ENCODE measurements at places on chromosomes 7 and 10. TPM values are rescaled to one million over a fixed set of nuclear protein-coding genes. Genes with fewer than 3 reads are reported as not detected.

GRCh38 chr10:29636178-29636577 lies 1.4 kb upstream of the SVIL start:
- peaks cover 3% of the 10 kb centered on the region for H3K36me3 ChIP-seq
- peak overlapping the region; percentile 84 for H3K27ac ChIP-seq
- H3K27me3 ChIP-seq = no peaks in the 10 kb centered on the region
- no peak overlapping the region for H3K4me3 ChIP-seq
- DNase-seq = no peak

Gene SYT15
- 1.3 TPM for total RNA-seq

Gene TRA2A
- 211 TPM for total RNA-seq

DNA sequence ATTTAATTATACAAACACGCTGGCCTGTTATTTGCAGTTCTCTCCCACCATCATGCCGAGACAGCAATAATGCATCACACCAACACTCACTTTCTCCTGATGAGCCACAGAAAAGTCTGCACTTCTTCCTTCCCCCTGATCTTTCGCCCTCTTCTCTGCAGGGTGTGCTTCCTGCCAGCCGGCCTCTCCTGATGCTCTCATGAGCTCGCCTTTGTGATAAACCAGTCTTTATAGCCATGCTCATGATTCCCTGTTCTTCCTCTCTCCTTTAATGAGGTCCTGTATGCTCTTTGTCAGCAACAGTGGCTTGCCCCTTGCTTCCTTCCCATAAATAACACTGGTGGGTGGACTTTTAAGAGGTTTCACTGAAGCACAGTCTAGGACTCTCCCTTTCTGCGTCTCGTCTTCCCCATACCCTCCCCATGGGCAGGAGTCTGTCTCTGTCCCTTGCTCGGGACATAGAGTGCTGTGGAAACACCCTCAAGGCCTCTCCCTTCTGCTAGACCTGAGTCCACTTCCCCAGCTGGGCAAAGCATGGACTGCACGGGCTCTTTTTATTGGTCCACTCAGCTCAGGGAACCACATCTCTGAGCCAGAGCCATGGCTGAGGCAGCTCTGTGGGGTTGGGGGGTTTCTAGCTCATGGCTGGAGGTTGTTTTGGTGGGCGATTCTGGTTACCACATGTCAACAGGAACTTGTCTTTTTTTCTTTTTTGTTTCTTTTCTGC lies 133.9 kb downstream of the C10orf105 start:
- H3K4me3 ChIP-seq = no peak overlapping the region
- no peak for DNase-seq
- H3K27ac ChIP-seq = no peak overlapping the region
- no peaks in the 10 kb centered on the region for H3K36me3 ChIP-seq
- no peaks in the 10 kb centered on the region for H3K4me1 ChIP-seq
- H3K27me3 ChIP-seq = peaks cover 22% of the 10 kb centered on the region

Gene GDF2
- not detected for total RNA-seq

DNA sequence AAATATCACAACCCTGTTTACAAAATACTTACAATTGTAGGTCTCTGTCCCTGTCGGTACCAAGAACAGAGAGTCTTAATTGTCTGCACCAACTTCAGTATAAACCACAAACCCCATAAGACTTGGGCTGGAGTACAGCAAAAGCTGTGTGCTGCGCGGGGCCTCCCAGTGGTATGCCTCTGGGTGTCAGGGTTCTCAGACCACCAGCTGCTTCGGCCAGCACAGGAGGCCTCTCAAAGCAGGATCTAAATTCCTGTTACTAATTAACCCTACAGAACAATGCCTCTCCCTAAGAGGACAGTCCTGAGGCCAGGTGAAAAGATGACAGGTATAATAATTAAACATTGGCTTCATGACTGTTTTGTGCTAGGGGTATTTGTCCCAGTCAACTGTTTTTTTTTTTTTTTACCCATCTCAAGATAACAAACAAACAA lies 957 bp upstream of the SVIL start:
- peak overlapping the region; percentile 84 for H3K27ac ChIP-seq
- H3K36me3 ChIP-seq = peaks cover 3% of the 10 kb centered on the region
- DNase-seq = peak; percentile 13
- H3K4me3 ChIP-seq = peak overlapping the region; percentile 18
- H3K27me3 ChIP-seq = no peaks in the 10 kb centered on the region
- H3K4me1 ChIP-seq = peaks cover 10% of the 10 kb centered on the region

Gene GRM3
- total RNA-seq = not detected

DNA sequence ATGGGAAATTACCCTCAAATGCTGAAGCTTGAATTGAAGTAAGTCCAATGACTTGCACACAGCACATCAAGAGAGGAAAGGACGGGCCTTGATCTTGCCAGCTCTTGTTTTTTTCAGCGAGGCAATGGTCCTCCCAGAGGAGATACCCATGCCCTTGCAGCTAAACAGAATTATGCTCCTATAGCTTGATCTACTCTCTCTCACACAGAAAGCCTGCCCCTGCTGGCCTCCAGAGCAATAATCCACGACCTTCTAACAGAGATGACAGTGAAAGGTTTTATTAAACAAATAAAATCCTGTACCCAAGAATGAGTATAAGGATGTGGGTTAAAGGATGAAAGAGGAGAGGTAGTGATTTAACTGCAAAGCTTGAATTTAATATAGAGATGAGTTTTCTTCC lies 268.0 kb downstream of the ADRA2A start:
- no peaks in the 10 kb centered on the region for H3K27me3 ChIP-seq
- H3K36me3 ChIP-seq = no peaks in the 10 kb centered on the region
- no peak for DNase-seq
- no peak overlapping the region for H3K4me3 ChIP-seq

- no peaks in the 10 kb centered on the region for H3K36me3 ChIP-seq
- H3K4me3 ChIP-seq = no peak overlapping the region
- DNase-seq = no peak
- no peaks in the 10 kb centered on the region for H3K4me1 ChIP-seq
Measured at GRCh38 chr7:135716677-135717238, 11.2 kb downstream of the SLC13A4 start.

- no peak overlapping the region for H3K27ac ChIP-seq
- no peak overlapping the region for H3K4me3 ChIP-seq
- no peak for DNase-seq
Measured at GRCh38 chr7:103504505-103505135, 58.6 kb upstream of the SLC26A5 start.

- DNase-seq = no peak
- no peaks in the 10 kb centered on the region for H3K36me3 ChIP-seq
- H3K27ac ChIP-seq = no peak overlapping the region
Measured at GRCh38 chr10:6721964-6722615, 142.0 kb upstream of the PRKCQ start.

Gene NPSR1
- not detected for total RNA-seq

DNA sequence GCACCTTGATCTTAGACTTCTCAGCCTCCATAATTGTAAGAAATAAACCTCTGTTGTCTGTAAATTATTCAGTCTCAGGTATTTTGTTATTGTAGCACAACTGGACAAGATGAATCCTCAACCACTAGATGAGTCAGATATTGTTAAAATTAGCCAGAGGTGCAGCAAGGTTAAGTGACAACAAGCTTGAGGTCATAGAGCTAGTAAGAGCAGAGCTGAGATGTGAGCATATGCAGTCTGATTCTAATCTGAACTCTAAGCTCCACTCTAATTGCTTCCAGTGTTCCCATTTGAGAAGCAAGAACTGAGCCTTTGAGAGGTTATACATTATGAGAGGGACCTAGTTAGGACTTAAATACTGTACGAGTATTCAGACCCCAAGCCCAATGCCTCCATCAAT lies 93.1 kb downstream of the FZD1 start:
- no peaks in the 10 kb centered on the region for H3K36me3 ChIP-seq
- no peaks in the 10 kb centered on the region for H3K4me1 ChIP-seq
- no peaks in the 10 kb centered on the region for H3K27me3 ChIP-seq
- no peak for DNase-seq
- no peak overlapping the region for H3K27ac ChIP-seq

Gene BMPER
- not detected for total RNA-seq

GRCh38 chr7:23334482-23335056 lies 35.4 kb downstream of the MALSU1 start:
- H3K27ac ChIP-seq = no peak overlapping the region
- H3K27me3 ChIP-seq = no peaks in the 10 kb centered on the region
- H3K4me3 ChIP-seq = no peak overlapping the region
- H3K36me3 ChIP-seq = peaks cover 9% of the 10 kb centered on the region

Measured in T-cell (primary cell).